ENCODE measurements at places on chromosomes 5 and 9.

DNA sequence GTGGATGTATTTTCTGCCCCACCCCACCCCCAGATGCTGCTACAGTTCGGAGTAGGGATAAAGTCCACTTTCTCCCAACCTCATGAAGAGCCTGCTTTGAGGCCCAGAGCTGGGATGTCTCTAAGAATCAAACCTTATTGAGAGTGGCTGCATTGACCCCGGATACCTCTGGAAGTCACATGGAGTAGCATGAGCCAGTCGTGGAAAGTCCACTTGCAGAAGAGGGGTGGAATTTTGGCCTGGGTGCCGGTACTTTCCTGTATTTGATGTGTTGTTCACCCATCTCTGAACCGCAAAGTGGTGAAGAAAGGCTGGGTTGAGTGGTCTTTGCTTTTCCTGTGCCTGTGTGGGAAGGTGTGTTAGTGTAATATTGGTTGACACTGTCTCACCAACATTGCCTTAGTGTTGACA lies 3.7 kb downstream of the OTULIN start:
- DNase-seq = no peak

- peak; percentile 68 for DNase-seq
Measured at GRCh38 chr9:34403554-34404380, 27.1 kb upstream of the MYORG start.

DNA sequence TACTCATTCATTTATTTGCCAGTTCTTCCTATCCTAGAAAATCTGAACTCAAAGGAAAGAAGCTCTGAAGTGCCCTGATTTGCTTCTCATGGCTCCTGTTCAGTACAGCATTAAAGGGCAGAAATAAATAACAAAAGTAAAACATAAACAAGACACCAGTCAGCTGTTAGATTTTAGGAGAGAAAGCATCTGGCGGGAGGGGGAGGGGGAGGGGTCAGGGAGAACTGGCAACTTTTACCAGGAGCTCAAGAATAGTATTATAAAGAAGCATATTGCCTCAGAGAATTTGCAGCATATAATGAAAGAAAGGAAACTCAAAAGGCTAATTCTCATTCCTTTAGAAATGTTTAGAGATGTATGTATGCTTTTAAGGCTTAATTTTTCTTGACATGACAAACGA lies 68.1 kb downstream of the SEMA6A start:
- DNase-seq = peak; percentile 64

GRCh38 chr5:33049842-33050241 lies 338.7 kb downstream of the NPR3 start:
- no peak for DNase-seq

- no peak for DNase-seq
Measured at GRCh38 chr5:125142458-125142857, 396.0 kb upstream of the ZNF608 start.

- no peak for DNase-seq
Measured at GRCh38 chr5:55313870-55314617, 6.3 kb downstream of the MTREX start.

- DNase-seq = no peak
Measured at GRCh38 chr9:18163146-18163545, 310.8 kb upstream of the ADAMTSL1 start.

DNA sequence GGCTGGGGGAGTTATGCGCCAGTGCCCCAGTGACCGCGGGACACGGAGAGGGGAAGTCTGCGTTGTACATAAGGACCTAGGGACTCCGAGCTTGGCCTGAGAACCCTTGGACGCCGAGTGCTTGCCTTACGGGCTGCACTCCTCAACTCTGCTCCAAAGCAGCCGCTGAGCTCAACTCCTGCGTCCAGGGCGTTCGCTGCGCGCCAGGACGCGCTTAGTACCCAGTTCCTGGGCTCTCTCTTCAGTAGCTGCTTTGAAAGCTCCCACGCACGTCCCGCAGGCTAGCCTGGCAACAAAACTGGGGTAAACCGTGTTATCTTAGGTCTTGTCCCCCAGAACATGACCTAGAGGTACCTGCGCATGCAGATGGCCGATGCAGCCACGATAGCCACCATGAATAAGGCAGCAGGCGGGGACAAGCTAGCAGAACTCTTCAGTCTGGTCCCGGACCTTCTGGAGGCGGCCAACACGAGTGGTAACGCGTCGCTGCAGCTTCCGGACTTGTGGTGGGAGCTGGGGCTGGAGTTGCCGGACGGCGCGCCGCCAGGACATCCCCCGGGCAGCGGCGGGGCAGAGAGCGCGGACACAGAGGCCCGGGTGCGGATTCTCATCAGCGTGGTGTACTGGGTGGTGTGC lies at the start of gene RXFP3:
TSS of gene RXFP3 (plus strand) at position 6 of the 636 bp plus-strand sequence. CDS start at position 361, 355 bp downstream.
- peak; percentile 21 for DNase-seq

- DNase-seq = no peak
Measured at GRCh38 chr5:176743868-176744583, 66.3 kb upstream of the UNC5A start.

- DNase-seq = no peak
Measured at GRCh38 chr5:139295346-139296057, 2.0 kb downstream of the MATR3 start.

DNA sequence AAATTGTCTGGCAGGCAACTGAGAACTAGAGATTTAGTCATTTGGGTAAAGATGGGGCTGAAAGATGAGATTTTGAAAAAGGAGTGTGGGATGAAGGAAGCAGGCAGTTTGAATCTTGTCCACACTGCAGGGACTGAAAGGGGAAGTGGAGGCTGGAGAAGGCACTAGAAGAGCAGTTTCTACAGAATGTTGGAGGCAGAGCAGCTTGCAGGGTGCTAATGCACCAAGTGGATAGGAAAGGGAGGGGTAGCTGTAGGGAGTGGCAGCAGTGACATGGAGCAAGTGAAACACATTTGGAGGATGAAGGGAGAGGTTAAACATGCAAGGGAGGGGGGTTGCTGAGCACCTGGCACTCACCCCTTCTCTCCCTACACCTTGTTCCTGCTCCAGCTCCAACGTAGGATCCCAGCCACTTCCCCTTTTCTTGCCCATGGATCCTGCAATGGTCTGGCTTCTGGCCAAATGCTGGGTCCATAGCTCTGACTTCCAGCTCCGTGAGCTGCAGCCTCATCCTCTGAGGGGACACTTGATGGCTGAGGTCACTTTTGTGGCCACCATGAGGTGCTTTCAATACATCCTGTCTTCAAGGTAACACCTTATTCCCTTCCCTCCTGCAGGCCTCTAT lies 30.0 kb upstream of the FGD3 start:
- no peak for DNase-seq

- no peak for DNase-seq
Measured at GRCh38 chr9:121273064-121273775, 5.3 kb downstream of the GSN start.

DNA sequence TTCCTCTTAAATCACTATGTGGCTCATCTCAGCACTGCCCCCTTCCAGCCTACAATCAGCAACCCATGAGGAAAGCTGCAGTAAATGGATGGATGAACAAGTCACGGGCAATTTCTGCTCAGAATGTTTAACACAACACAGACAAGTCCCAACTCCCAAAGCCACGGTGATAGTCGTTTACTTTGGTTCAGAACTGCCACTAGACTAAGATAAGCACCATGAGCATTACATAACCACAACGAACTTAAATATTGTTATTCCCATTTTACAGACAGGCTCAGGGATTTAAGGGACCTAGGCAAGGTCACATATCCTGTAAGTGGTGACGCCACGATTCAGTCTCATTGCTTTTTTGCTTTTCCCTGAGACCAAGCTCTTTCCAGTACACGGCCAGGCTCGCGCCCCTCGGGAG lies 2.0 kb upstream of the SMIM27 start:
- peak; percentile 50 for DNase-seq

DNA sequence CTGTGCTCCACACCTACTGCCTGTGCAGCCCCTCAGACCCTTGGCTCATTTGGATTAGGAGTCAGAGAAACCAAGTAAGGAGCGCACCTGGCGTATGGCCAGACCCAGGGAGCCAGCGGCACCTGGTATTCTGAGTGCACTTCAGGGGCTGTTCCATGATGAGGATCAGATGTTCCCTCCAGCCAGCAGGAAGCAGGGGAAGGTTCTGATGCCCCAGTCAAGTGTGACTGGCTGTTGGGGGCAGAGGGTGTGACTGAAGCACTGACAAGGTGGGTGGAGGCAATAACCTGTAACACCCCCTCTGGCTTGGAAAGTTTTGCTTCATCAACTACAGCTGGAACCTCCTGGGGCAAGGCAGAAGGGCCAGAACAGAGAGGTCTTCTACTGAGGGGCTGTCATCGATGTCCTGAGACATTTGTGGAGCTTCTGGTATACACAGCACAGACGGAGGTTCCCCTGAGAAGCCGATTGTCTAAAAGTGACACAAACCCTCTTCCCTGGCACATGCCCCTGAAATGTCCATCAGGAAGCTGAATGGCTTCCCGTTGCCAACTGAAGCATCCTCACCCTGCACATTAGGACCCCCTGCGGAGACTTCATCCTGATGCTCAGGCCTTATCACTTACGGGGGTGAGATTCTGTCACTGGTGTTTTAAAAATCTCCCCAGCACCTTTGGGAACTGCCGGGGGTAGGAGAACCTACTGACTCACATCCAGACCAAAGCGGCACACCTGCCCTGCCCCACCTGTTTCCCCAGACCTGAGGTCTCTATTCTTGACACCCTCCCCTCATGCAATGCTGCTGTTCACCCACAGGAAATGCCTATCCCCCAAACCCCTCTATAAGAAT lies 21.1 kb downstream of the TRAF1 start:
- DNase-seq = no peak
